ENCODE measurements at places on chromosomes 11 and 22.

DNA sequence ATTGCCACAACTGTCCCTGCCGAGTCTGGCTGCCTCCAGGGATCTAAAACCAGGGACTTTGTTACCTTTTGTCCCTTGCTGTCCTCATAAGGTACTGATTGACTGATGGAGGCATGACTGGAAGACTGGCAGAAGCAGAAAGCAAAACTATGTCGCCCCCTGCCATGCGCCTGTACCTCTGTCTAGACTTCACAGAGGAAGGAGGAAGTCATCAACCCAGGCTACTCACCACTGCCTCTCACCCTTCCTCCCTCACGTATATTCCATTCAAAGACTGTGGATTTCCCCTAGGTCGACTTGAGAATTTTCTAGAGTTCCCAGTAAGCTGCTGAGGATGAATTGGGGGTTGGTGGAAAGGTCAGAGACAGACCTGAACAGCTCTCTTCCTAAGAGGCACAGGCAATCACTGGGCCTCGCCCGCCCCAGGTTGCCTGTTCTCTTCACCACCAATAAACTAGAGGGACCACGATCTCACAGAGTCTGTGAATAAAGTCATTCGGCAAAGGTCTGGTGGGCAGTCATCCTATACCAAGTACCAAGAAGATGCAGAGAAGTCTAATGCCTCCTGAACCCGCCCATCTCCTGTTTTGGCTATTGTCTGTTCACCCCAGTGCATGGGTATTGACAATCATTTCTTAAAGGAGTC is 27.5 kb upstream of the CHST1 start:
- no peak for DNase-seq

GRCh38 chr11:122852074-122852795 is 13.9 kb downstream of the CRTAM start:
- DNase-seq: no peak

- no peak for DNase-seq
These were observed 39.4 kb upstream of the LIN7C start for GRCh38 chr11:27545946-27546345.

- DNase-seq: no peak
These were observed 262.2 kb downstream of the BRD1 start for GRCh38 chr22:49565516-49565855.

- peak; percentile 85 for DNase-seq
These were observed 132.2 kb upstream of the SESN3 start for GRCh38 chr11:95363164-95363563.

GRCh38 chr11:19766206-19766605 is 53.6 kb downstream of the NAV2 start:
- no peak for DNase-seq

- no peak for DNase-seq
These were observed 5.4 kb downstream of the MUC5B start for GRCh38 chr11:1228101-1228821.

DNA sequence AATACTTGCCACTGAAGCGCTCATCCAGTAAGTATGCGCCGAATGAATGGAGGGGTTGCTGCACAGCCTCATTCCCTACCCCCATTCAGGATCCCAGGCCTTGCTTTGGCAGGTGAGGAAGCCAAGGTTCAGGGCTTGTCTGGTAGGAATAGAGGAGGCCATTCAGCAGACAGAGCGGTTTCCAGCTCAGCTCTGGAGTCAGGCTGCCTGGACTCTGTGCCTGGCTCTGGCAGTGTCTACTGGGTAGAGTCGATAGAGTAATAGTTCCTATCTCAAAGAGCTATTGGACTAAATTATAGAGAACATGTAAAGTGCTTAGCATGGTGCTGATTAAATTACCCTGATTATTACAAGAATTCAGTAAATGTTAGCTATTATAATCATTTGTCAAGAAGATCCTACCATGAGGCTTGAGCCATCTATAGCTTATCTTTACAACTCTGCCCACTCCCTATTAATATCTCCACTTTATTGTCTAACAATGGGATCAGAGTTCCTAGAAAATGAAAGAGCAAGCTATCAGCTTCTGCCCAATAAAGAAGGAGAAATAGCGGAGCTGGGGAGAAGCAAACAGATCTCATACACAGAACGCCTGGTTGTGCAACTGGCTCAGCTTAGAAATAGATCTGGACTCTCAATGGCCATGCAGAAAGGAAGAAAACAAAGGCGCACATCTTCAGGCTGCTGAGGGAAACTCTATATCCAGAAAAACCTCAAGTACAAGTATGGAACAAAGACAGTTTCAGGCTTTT is 6.6 kb upstream of the SNX32 start:
- DNase-seq: no peak

DNA sequence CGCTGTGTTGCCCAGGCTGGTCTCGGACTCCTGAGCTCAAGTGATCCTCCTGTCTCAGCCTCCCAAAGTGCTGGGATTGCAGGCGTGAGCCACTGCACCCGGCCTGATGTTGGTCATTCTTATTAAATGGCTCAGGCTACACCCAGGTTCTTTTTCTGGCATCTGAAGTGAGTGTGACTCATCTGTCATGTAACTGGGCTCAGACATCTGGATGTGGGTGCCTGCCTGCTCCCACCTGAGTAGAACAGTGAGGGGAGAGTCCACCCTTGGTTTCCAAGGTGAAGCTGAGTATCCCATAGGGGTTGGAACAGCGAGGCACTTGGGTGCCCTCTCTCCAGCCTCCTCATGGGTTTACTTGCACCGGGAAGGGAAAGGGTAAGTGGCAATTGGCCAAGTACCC is 36.7 kb upstream of the EIF3D start:
- DNase-seq: no peak

GRCh38 chr11:31236143-31236542 is 133.4 kb downstream of the DCDC1 start:
- DNase-seq: peak; percentile 25

DNA sequence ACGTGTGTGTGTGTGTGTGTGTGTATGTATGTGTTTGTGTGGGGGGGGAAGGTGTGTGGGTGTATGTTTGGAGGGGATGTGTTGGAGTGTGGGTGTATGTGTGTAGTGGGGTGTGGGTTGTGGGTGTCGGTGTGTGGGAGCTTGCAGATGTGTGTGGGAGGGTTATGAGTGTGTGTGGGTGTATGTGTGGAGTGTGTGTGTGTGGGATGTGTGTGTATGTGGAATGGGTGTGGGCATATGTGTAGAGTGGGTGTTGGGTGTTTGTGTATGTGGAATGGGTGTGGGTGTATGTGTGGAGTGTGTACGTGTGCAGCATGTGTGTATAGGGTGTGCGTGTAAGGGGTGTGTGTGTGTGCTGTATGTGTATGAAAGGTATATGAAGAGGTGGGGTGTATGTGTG is 14.7 kb downstream of the STX3 start:
- no peak for DNase-seq

- no peak for DNase-seq
These were observed 4.1 kb downstream of the PANX2 start for GRCh38 chr22:50174382-50175190.

GRCh38 chr22:30879415-30879797 is 89.2 kb downstream of the MORC2 start:
- no peak for DNase-seq

Measured in suppressor macrophage (primary cell).